ENCODE measurements at places on chromosomes 2 and 18. TPM values are rescaled to one million over a fixed set of nuclear protein-coding genes. Genes with fewer than 3 reads are reported as not detected.

- DNase-seq = no peak
Observed at GRCh38 chr18:72986103-72986502, 118.3 kb upstream of the NETO1 start.

DNA sequence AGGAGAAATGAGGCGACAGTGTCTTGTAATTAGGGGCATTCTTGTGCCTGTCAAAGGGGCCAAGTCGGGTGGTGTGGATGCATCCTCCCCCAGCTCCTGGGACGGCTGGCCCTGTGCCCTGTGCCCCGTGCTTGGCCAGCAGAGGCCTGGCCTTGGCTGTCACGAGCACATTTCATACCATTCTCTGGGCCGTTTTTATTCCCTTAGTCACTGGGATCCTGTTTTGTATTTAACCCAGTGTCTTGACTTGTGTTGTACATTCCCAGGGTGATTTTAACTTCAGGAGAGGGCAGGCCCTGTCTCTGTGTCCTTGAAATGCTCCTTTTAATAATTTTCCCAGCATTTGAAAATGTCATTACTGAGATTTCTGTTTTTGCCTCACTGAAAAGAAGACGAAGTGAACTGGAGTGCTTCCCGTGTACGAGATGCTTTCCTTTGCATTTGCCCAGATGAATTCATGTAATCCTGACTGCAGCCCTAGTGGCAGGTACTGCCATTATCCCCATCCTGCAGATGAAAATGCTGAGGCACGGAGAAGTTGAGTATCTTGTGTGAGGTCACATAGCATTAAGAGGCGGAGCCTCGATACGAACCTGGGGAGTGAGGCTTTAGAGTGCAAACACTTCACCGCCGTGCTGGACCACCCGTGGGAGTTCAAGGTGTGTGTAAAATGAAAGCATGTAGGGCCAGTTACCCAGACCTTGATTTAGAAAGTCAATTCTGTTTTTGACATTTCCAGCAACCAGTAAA is 57.0 kb downstream of the SH3RF3 start:
- no peak for DNase-seq

GRCh38 chr2:11024259-11024645 is 112.5 kb downstream of the KCNF1 start:
- DNase-seq = peak; percentile 79

GRCh38 chr18:77360315-77361190 is 110.9 kb downstream of the GALR1 start:
- peak; percentile 35 for DNase-seq

- DNase-seq = no peak
Observed at GRCh38 chr18:3027370-3027891, 14.5 kb upstream of the LPIN2 start.

Gene CCDC148
- total RNA-seq = 2.1 TPM

Gene MAP3K20
- total RNA-seq = 305 TPM

Gene CRYGC
- total RNA-seq = not detected

Measured in tongue (tissue), 3 donors.